Adrenal gland (tissue), 19 donors: ENCODE measurements at places on chromosomes 2 and 18. TPM values are rescaled to one million over a fixed set of nuclear protein-coding genes. Genes with fewer than 3 reads are reported as not detected.

- H3K4me1 ChIP-seq: no peaks in the 10 kb centered on the region
- DNase-seq: no peak
- no peaks in the 10 kb centered on the region for H3K36me3 ChIP-seq
- H3K4me3 ChIP-seq: no peak overlapping the region
- no peaks in the 10 kb centered on the region for H3K27me3 ChIP-seq
- no peak overlapping the region for H3K27ac ChIP-seq
These were observed 1723.5 kb upstream of the LRRTM1 start for GRCh38 chr2:82027921-82028615.

- H3K4me1 ChIP-seq: peaks cover 3% of the 10 kb centered on the region
- H3K27ac ChIP-seq: no peak overlapping the region
- no peak for DNase-seq
- H3K36me3 ChIP-seq: no peaks in the 10 kb centered on the region
These were observed 123.9 kb upstream of the B3GNT2 start for GRCh38 chr2:62071760-62072680.

DNA sequence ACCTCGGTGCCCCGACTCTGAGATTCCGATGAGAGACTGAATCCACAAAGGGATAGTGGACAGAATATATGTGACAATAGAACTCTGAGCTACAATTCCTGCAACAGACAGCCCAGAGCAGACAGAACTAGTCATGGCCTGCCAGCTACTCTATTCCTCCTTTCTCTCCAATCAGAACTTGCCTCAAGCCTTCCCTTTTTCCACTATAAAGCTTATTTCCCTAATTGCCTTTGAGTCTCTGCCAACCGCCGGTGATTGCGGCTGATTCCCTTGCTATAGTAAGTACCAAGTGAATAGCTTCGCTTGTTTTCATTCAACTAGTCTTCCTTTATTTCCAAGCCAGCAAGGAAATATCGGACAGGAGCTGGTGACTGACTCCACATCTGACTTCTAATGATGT is 96.8 kb downstream of the DSC3 start:
- no peaks in the 10 kb centered on the region for H3K36me3 ChIP-seq
- H3K4me3 ChIP-seq: no peak overlapping the region
- DNase-seq: no peak
- no peaks in the 10 kb centered on the region for H3K4me1 ChIP-seq

DNA sequence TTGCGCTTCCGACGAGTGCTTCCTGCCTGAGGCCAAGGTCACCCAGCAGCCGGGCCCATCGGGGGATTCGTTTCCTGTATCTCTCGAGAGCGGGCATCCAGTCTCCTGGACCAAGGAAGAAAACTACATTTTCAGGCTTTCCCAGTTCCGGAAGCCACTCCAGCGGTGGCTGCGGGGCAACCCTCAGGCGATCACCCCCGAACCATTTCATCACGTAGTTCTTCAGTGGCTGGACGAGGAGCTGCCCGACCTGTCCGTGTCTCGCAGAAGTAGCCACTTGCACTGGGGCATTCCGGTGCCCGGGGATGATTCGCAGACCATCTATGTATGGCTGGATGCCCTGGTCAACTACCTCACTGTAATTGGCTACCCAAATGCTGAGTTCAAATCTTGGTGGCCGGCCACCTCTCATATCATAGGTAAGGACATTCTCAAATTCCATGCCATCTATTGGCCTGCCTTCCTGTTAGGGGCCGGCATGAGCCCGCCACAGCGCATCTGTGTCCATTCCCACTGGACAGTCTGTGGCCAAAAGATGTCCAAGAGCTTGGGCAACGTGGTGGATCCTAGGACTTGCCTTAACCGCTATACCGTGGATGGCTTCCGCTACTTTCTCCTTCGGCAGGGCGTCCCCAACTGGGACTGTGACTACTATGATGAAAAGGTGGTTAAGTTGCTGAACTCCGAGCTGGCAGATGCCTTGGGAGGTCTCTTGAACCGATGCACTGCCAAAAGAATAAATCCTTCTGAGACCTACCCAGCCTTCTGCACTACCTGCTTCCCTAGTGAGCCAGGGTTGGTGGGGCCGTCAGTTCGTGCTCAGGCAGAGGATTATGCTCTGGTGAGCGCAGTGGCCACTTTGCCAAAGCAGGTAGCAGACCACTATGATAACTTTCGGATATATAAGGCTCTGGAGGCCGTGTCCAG is 1.0 kb downstream of the MARS2 start:
- H3K36me3 ChIP-seq: no peaks in the 10 kb centered on the region
- peak; percentile 72 for DNase-seq
- H3K27ac ChIP-seq: peak overlapping the region; percentile 89
- peak overlapping the region; percentile 92 for H3K4me3 ChIP-seq

GRCh38 chr2:286774-287392 is 1.0 kb downstream of the ALKAL2 start:
- H3K36me3 ChIP-seq: peaks cover 32% of the 10 kb centered on the region
- H3K27me3 ChIP-seq: peaks cover 5% of the 10 kb centered on the region
- DNase-seq: peak; percentile 72

DNA sequence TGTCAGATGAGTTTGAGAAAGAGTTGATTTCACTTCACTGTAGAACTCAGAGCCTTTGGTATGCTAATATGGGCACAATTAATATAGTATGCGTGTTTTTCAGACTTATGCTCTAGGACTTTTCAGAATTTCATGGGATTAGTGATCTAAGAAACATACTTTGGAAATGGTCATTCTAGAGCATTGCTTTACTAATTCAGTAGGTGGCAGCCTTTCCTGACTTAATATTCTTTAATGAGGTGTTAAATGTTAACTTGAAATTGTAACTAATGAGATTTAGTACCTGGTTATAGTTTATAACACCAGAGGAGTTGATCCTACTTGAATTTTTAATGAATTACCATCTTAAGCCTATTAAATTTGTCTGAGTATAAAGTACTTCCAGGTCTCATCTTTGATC is 28.4 kb downstream of the ACTR2 start:
- H3K36me3 ChIP-seq: no peaks in the 10 kb centered on the region
- no peak overlapping the region for H3K27ac ChIP-seq
- no peak for DNase-seq

The SCYGR4 gene
- not detected for total RNA-seq

The C1QL2 gene
- total RNA-seq: not detected
